ENCODE measurements at places on chromosomes 5 and 9. TPM values are rescaled to one million over a fixed set of nuclear protein-coding genes. Genes with fewer than 3 reads are reported as not detected.

- DNase-seq, result peak; percentile 57
- H3K36me3 ChIP-seq, result no peaks in the 10 kb centered on the region
- H3K4me1 ChIP-seq, result no peaks in the 10 kb centered on the region
- peaks cover 3% of the 10 kb centered on the region for H3K27me3 ChIP-seq
- no peak overlapping the region for H3K4me3 ChIP-seq
Observed at GRCh38 chr5:157253547-157253946, 12.4 kb upstream of the CYFIP2 start.

The CHSY3 gene
- polyA plus RNA-seq, result 2.2 TPM

DNA sequence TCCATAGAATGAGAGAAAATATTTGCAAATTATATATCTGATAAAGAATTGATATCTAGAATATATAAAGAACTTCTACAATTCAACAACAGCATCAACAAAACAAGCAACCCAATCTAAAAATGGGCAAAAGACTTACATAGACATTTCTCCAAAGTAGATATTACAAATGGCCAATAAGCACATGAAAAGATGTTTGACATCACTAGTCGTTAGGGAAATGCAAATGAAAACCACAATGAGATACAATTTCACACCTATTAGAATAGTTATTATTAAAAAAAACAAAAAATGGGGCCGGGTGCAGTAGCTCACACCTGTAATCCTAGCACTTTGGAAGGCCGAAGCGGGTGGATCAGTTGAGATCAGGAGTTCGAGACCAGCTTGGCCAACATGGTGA lies 24.4 kb downstream of the CATSPER3 start:
- peaks cover 3% of the 10 kb centered on the region for H3K27me3 ChIP-seq
- DNase-seq, result no peak
- no peak overlapping the region for H3K4me3 ChIP-seq

DNA sequence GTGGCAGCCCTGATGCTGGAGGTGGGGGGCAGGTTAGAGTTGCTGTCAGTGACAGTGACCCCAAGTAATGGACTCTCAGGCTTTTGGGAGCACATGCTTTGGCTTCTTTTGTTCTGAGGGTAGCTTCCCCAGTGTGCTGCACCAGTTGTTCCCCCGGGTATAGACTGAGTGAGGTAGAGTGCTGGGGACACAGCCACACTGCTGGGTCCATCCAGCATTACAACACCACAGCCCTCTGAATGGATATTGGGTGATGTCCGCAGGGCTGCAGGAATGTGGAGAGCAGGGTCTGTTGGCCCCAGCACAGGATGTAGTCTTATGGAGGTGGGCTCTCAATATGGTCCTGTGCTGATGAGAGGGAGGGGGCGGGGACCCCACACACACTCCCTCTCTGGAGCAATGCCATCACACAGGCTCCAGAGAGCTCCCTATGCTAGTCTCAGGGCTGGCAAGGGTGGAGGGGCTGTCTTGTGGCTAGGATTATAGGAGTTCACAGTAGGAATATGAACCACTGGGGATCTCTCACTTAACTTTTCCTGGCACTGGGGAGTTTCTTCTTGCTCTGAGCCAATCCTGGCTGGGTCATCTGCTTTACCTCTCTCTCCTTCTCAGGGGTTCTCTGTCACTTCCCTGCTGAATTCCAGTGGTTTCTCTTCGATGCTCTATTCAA lies 20.7 kb downstream of the OSMR start:
- H3K4me3 ChIP-seq, result no peak overlapping the region
- no peak for DNase-seq
- no peak overlapping the region for H3K27ac ChIP-seq
- H3K36me3 ChIP-seq, result no peaks in the 10 kb centered on the region
- peaks cover 5% of the 10 kb centered on the region for H3K27me3 ChIP-seq
- H3K4me1 ChIP-seq, result peaks cover 5% of the 10 kb centered on the region

- H3K4me1 ChIP-seq, result no peaks in the 10 kb centered on the region
- no peaks in the 10 kb centered on the region for H3K36me3 ChIP-seq
- no peak overlapping the region for H3K4me3 ChIP-seq
Observed at GRCh38 chr9:113154471-113154870, 3.7 kb downstream of the SLC31A2 start.

The LNPEP gene
- 6.8 TPM for polyA plus RNA-seq
